ENCODE measurements at places on chromosomes 16 and 17. TPM values are rescaled to one million over a fixed set of nuclear protein-coding genes. Genes with fewer than 3 reads are reported as not detected.

- no peak for DNase-seq
- no peaks in the 10 kb centered on the region for H3K27me3 ChIP-seq
- no peak overlapping the region for H3K27ac ChIP-seq
- no peaks in the 10 kb centered on the region for H3K4me1 ChIP-seq
- no peaks in the 10 kb centered on the region for H3K36me3 ChIP-seq
Observed at GRCh38 chr17:4604111-4604644, 19.8 kb downstream of the SMTNL2 start.

DNA sequence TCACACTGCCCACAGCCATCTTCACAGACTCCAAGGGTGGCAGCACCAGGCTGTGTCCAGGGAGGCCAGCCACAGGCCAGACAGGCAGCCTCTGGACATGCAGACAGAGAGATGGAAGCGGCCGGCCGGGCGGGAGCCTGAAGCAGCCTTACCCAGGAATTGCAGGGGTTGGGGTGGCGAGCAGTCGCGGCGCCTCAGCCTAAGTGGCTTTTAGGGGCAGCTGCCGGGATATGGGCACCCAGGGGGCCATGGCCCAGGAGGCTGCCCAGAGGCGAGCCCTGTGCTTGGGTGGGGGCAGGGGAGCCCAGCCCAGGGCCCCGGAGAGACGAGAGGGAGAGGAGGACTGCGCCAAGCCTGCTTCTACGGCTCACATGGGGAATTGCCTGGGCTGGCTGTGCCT lies 1.5 kb upstream of the NHERF2 start:
- peaks cover 7% of the 10 kb centered on the region for H3K27me3 ChIP-seq
- H3K27ac ChIP-seq: no peak overlapping the region
- no peak overlapping the region for H3K4me3 ChIP-seq
- no peaks in the 10 kb centered on the region for H3K36me3 ChIP-seq

DNA sequence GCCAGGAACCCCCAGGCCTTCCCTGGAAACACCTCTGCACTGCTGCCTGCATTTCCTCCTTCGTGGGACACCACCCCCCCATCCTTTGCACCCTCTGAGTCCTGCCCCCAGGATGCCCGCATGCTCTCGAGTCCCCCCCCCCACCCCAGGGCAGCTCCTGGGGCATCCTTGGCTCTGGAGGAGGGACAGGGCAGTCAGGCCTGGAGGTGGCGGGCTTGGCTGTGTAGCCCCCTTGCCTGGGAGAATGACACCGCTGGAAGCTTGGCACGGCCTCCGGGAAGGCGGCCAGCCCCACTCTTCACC lies 98.9 kb upstream of the GSE1 start:
- peak; percentile 59 for DNase-seq
- no peaks in the 10 kb centered on the region for H3K36me3 ChIP-seq
- peaks cover 7% of the 10 kb centered on the region for H3K4me1 ChIP-seq
- H3K27me3 ChIP-seq: no peaks in the 10 kb centered on the region
- H3K4me3 ChIP-seq: no peak overlapping the region
- no peak overlapping the region for H3K27ac ChIP-seq

GRCh38 chr17:46063241-46063640 lies 64.2 kb downstream of the STH start:
- no peak for DNase-seq
- no peaks in the 10 kb centered on the region for H3K27me3 ChIP-seq
- no peaks in the 10 kb centered on the region for H3K4me1 ChIP-seq
- no peak overlapping the region for H3K4me3 ChIP-seq
- H3K36me3 ChIP-seq: no peaks in the 10 kb centered on the region

GRCh38 chr17:80264205-80265075 lies 3.8 kb downstream of the RNF213 start:
- H3K27me3 ChIP-seq: no peaks in the 10 kb centered on the region
- H3K4me1 ChIP-seq: peaks cover 37% of the 10 kb centered on the region
- peak; percentile 63 for DNase-seq
- peak overlapping the region; percentile 36 for H3K4me3 ChIP-seq
- peaks cover 27% of the 10 kb centered on the region for H3K36me3 ChIP-seq

- H3K4me1 ChIP-seq: peaks cover 9% of the 10 kb centered on the region
- H3K4me3 ChIP-seq: no peak overlapping the region
- no peak overlapping the region for H3K27ac ChIP-seq
- H3K27me3 ChIP-seq: no peaks in the 10 kb centered on the region
- no peak for DNase-seq
- H3K36me3 ChIP-seq: no peaks in the 10 kb centered on the region
Observed at GRCh38 chr17:76469076-76469990, 1.9 kb downstream of the AANAT start.

GRCh38 chr16:50634947-50635346 lies 46.2 kb downstream of the SNX20 start:
- H3K36me3 ChIP-seq: no peaks in the 10 kb centered on the region
- H3K27ac ChIP-seq: no peak overlapping the region
- H3K4me1 ChIP-seq: no peaks in the 10 kb centered on the region
- no peak overlapping the region for H3K4me3 ChIP-seq

DNA sequence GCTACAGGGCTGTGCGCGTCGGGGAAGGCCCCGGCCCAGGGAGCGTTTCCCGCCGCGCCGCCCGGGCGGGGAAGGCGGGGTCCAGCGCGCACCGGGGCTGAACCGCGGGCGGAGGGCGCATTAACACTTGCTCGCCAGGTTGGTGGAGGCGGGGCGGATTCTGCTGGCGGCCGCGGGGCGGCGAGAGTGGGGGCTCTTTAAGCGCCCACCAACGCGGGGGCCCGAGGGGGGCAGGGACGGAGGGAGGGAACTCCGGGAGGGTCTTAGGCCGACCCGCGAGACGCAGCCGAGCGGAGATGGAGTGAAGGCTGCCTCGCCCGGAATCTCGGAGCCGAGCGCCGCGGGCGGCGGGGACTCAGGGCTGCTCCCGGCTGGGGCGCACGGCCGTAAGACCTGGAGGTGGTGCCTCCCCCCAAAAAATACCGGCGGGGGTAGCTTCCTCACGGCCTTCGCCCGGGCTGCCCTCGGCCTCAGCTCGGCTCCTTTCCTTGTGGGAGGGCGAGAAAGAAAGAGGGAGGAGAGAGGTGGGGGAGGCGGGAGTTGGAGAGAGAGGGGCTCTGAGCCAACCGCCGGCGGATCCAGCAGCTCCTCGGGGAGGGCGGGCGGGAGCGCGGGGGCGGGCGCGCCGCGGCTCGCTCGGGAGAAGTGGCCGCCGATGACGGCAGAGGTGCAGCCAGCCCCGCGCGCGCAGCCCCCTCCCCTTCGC lies 415 bp upstream of the FOXF1 start:
- H3K36me3 ChIP-seq: peaks cover 4% of the 10 kb centered on the region
- peak overlapping the region; percentile 99 for H3K27ac ChIP-seq
- peak; percentile 73 for DNase-seq
- peak overlapping the region; percentile 42 for H3K4me3 ChIP-seq
- no peaks in the 10 kb centered on the region for H3K27me3 ChIP-seq
- peaks cover 18% of the 10 kb centered on the region for H3K4me1 ChIP-seq

- H3K4me1 ChIP-seq: no peaks in the 10 kb centered on the region
- no peak overlapping the region for H3K4me3 ChIP-seq
- H3K27me3 ChIP-seq: no peaks in the 10 kb centered on the region
- H3K27ac ChIP-seq: no peak overlapping the region
- peak; percentile 54 for DNase-seq
- peaks cover 6% of the 10 kb centered on the region for H3K36me3 ChIP-seq
Observed at GRCh38 chr17:78997881-78998280, 11.7 kb downstream of the CANT1 start.

- H3K27me3 ChIP-seq: no peaks in the 10 kb centered on the region
- no peak for DNase-seq
- no peak overlapping the region for H3K27ac ChIP-seq
- no peaks in the 10 kb centered on the region for H3K36me3 ChIP-seq
Observed at GRCh38 chr16:56460101-56460500, 8.7 kb downstream of the OGFOD1 start.

DNA sequence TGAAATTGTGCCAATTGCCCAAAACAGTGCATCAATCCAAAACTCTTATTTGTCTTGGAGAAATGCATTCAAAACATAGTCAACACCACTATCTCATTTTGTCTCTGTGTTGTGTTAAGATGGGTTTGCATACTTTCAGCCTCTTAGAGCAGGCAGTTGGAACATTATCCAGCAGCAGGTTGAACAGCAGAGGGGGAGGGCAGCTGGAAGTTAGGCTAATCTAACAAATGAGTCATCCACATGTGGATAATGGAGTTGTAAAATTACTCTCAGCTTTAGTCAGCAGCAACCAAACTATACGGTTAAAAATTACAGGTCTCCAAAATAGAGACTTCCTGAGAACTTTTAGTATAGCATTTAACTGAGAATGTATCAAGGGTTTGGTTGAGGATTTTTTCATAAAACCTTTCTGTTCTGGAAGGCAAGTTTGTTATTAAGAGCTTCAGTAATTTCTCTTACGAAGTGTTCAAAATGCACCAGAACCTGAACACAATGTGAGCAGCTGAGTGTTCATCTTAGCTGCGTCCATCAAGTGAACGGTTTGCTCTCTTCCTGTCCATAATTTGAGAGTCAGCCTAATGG lies 46.3 kb downstream of the PRKCA start:
- no peak overlapping the region for H3K27ac ChIP-seq
- H3K36me3 ChIP-seq: no peaks in the 10 kb centered on the region
- no peak for DNase-seq
- no peaks in the 10 kb centered on the region for H3K27me3 ChIP-seq
- H3K4me3 ChIP-seq: no peak overlapping the region
- H3K4me1 ChIP-seq: no peaks in the 10 kb centered on the region

DNA sequence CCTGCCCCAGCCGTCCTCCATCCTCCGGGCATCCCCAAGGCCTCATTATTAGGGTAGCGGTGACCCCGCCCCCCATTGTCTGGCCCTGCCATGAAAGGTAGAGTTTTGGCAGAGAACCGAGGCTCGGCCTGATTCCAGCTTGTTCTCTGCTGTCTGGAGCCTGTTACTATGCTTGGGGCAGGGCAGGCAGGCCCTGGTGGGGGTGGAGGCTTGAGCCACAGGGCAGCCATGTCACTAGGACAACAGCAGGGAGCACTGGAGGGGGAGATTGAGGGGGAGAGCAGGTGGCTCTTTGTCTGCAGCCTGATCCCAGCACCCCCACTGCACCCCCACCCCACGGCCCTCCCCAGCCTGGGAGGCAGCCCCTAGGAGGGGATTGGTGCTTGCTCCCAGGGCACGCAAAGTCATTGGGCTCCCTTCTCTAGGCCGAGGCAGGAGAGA lies 15.4 kb downstream of the RHBDL3 start:
- no peak overlapping the region for H3K27ac ChIP-seq
- H3K4me1 ChIP-seq: no peaks in the 10 kb centered on the region
- no peak for DNase-seq

DNA sequence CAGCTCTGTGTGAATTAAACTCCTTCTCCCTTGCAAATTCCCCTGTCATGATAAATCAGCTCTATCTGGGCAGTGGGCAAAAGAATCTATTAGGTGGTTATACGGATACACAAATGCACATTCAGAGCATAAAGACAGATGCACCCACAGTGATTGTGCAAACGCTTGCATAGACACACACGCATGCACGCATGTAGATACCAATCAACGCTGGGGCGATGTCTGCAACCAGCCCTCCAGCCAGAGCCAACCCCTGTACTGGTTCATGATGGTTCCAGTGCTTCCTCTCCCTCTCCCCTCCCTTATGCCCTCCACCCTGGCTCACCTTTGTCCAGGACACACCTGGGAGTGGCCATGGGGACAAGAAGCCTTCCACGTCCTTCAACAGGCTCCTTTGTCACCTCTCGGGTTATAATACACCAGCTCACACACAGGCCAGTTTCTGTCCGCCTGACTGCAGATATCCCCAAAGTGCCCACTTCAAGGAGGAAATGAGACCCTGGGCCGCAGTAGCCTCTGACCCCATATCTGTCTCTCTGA lies 33.1 kb upstream of the SNN start:
- peak overlapping the region; percentile 55 for H3K27ac ChIP-seq
- H3K27me3 ChIP-seq: no peaks in the 10 kb centered on the region
- H3K36me3 ChIP-seq: no peaks in the 10 kb centered on the region
- peaks cover 22% of the 10 kb centered on the region for H3K4me1 ChIP-seq
- DNase-seq: peak; percentile 78
- no peak overlapping the region for H3K4me3 ChIP-seq

DNA sequence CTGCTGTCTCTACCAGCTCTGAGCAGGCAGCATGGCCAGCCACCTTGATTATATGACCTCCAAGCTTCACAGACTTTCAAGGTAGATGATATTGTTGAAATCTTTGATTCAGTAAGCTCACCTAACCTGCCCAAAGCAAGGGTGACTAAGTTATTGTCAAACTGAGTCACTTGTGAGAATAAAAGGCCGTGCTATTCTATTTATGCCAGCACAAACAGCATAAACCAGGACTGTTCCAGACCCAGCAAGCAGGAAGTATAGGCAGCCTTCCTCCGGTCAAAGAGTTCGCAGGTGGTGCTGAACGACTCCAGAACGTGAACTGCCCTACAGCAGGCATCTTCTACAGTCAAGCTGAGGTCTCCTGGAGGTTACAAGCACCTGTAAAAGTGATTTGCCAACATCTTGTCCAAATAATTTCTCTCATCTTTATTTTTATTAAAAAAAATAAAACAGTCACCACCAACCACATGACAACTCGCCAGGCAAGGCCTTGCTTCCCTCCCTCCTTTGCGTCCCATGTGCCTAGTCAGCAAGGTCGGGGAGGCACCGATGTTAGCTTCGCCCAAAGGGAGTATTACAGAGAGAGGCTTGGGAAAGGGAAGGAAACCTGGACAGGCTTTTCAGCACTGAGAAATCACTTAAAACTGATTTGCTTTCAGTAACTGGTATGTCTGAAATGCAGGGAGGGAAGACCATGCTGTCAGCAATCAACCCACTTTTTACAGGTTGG lies 10.8 kb downstream of the ARL2BP start:
- H3K36me3 ChIP-seq: no peaks in the 10 kb centered on the region
- no peak overlapping the region for H3K27ac ChIP-seq
- DNase-seq: peak; percentile 33
- H3K27me3 ChIP-seq: no peaks in the 10 kb centered on the region
- no peak overlapping the region for H3K4me3 ChIP-seq

DNA sequence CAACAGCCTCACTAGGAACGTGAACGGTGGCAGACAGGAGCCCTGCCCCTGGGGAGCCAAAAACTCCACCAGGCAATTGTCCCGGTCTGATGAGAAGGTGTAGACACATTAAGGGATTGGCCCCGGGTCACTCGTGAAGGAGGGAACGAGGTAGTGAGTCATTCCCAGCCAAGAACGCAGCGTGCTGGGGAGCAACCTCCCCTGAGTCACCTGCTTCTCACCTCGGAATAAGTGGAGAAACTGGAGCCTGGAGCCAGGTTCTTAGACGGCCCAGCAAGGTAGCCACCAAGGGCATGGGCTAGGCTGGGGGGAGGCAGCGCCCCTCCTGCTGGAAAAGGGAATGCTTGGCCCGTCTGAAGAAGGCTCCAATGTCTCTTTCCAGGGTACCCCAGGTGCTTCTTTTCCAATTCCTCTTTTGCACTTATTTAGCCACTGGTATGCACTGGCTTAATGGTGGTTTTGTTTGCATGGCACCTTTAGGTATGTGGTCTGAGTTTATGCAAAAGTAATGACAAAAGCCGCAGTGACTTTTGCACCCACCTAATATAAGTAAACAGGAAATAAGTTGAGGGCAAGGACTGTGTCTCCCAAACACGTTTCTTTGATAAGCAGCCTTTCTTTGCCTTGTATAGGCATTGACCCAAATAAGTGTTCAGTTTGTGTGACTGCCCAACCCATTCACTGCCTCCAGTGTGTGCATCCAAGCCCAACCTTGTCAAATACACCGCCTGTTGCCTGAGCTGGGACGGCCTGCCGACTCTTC lies 1.8 kb upstream of the HELZ start:
- no peaks in the 10 kb centered on the region for H3K27me3 ChIP-seq
- DNase-seq: peak; percentile 90
- H3K36me3 ChIP-seq: peaks cover under 1% of the 10 kb centered on the region
- H3K4me1 ChIP-seq: no peaks in the 10 kb centered on the region

MAPT gene
- not detected for total RNA-seq

SUPT6H gene
- total RNA-seq: 99.0 TPM

CD7 gene
- total RNA-seq: 15.4 TPM

PSMD7 gene
- 55.0 TPM for total RNA-seq

CDH5 gene
- 12.5 TPM for total RNA-seq

SLFN12 gene
- total RNA-seq: 5.6 TPM

SBK1 gene
- 0.94 TPM for total RNA-seq

UTS2R gene
- not detected for total RNA-seq

Measured in Peyer's patch (tissue), 4 donors.